ENCODE measurements at places on chromosomes 2 and 18.

DNA sequence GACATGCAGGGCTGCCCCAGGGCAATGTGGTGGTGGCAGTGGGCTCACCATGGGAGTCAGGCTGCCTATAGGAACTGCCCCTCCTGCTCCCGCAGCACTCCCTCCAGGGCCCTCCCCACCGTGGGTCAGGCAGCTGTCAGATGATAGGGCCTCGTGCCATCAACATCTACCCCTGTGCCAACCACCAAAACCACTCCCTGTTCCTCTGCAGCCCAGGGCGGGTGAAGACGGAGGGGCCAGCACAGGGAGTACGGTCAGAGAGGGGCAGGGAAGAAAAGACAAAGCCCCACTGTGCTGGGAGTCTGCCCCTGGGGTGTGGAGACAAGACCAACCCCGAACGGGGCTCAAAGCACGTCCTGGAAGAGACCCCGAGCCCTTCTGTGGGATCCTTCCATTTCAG lies 97.4 kb downstream of the TNS1 start:
- no peak for DNase-seq

- DNase-seq, result no peak
Measured at GRCh38 chr2:229674830-229675530, 39.4 kb downstream of the DNER start.

- peak; percentile 77 for DNase-seq
Measured at GRCh38 chr2:63841254-63842022, at the start of gene UGP2. UGP2 (plus strand) TSS chr2:63841896; CDS start chr2:63842186, 290 bp downstream.

DNA sequence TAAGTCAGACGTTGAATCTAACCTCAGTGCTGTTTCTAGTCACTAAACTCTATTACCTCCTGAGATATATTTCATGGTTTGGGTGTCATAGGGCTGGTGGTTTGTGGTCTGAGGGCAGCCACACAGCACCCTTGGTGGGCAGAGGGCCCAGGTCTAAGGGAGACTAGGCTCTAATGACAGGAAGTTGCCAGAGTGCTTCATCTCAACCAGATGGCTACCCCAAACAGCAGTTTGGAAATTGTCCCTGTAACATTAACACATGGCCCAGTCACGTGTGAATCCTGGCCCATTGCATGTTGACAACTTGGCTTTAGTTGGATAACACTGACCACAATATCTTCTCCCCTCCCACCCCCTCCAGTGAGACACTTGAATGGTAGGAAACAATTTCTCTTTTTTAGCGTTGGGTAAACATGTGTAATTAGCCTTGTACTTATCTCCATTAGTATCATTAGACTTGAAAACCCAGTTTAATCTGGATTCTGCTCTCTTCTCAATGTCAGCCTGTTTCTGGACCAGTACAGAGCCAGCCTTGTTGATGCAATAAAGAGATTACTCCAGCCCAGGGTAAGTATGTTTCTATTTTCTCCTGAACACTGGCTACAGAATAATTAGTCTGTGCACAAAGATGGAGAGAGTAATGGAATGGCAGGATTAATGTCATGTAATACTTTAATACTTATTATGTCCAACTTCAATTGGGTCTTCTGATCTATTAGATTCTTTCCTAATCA lies 187.8 kb upstream of the SIX3 start:
- DNase-seq, result no peak

DNA sequence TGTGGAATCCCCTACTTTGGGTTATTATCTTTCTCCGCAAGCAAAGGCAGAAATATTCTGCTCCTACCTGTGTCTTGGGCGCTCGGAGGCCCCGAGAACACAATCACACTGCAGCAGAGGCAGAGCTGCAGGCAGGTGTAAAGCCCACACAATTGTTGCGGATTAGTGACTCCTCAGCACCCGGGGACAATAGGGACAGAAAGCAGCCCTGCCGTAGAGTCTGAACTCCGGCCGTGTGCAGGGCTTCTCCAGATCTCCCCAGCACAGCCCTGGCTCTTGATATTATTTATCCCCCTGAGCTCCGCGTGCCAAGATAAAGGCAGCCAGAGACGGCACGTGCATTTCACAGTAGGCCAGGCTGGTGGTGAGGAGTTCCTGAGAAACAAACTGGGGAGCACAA lies 229.2 kb downstream of the EN1 start:
- DNase-seq, result no peak

DNA sequence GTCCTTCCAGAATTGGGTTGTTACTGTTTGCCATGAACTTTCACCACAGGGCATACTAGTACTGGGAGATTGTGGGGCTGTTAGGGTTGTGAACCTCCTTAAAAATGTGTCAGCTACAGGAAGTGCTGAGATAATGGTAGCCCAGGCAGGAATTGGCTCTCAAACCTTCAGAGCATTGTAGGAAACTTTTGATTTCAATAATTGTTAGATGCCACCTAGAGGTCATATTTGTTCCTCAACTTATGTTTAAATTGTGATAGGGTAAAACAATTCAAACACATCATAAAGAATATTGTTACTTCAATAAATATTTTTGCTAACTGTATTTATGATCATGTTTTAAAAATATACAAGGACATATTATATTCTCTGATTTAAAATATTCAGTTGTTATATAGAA lies 594.6 kb downstream of the ADCYAP1 start:
- DNase-seq, result no peak
